ENCODE measurements at places on chromosomes 2 and 18. TPM values are rescaled to one million over a fixed set of nuclear protein-coding genes. Genes with fewer than 3 reads are reported as not detected.

Gene IL1B
- total RNA-seq: 0.45 TPM

Gene FAM228B
- 1.9 TPM for total RNA-seq

Gene R3HDM1
- total RNA-seq: 11.1 TPM

Gene CENPA
- 23.4 TPM for total RNA-seq

Gene TUBA4B
- not detected for total RNA-seq

Gene CCL20
- total RNA-seq: 2.2 TPM

Gene MEIS1
- total RNA-seq: 44.3 TPM

Gene TTC32
- total RNA-seq: 5.1 TPM

Gene ATP6V1B1
- 4.4 TPM for total RNA-seq

Gene UPP2
- total RNA-seq: not detected

Gene TMEM150A
- 10.7 TPM for total RNA-seq

Gene NT5C1B
- not detected for total RNA-seq

Gene WNT6
- not detected for total RNA-seq

Gene FAM124B
- total RNA-seq: not detected

Gene TOGARAM2
- total RNA-seq: under 0.01 TPM

Gene SNTG2
- total RNA-seq: not detected

Gene CELF4
- not detected for total RNA-seq
